Muscle of arm (tissue), 14 donors: ENCODE measurements at places on chromosomes 6 and 20. TPM values are rescaled to one million over a fixed set of nuclear protein-coding genes. Genes with fewer than 3 reads are reported as not detected.

The ERVFRD-1 gene
- 0.16 TPM for polyA plus RNA-seq

DNA sequence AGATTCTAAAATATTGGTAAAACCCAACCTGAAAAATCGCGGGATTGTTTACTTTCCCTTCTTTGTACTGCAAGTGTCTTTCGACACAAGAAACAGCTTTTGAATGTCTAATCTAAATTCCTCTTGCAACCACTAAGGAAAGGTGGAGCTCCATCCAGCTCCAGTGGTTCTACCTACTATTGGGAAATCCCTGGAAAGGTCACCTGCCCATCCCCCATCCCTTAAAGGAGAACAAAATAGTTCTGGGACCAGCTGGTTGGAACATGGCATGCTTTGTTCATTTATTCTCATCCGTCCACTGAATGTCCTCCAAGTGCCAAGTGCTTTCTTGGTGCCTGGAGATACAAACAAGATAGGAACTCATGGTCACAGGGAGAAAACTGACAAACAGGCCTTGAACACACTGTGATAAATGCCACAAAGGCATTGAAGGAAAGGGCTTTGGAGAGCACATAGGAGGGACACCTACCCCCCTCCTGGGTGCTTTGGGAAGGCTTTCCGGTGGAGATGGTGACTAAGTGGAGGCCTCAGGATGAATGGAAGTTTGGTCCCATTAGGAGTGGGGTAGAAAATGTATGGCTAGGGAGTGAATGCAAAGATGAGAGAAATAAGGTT is 2.3 kb upstream of the CITED2 start:
- no peak for DNase-seq

DNA sequence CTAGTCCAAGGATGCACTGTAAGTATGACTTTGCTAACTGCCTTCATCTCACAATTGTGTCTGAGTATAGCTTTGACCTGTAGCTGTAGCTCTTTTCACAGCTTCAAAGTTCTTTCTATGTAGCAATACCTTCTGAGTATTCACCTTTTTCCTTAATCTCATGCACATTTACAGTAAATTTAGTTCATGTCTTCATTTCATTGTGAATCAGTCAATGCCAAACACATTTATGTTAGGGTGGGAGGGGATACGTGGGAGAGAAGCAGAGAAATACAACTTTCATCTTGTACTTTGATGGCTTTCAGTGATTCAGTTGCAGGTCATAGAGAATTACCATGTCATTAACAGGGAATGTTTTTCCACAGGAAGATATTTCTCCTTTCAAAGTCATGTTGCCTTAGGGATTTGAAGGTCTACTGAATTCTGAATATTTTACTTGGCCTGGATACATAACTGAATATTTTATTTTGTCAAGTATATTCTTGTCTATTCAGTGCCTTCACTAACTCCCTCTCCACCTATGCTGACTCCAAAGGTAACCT is 119.2 kb downstream of the TINAG start:
- no peak for DNase-seq

The CST4 gene
- not detected for polyA plus RNA-seq

GRCh38 chr20:19381947-19382346 is 169.5 kb downstream of the SLC24A3 start:
- DNase-seq, result no peak

DNA sequence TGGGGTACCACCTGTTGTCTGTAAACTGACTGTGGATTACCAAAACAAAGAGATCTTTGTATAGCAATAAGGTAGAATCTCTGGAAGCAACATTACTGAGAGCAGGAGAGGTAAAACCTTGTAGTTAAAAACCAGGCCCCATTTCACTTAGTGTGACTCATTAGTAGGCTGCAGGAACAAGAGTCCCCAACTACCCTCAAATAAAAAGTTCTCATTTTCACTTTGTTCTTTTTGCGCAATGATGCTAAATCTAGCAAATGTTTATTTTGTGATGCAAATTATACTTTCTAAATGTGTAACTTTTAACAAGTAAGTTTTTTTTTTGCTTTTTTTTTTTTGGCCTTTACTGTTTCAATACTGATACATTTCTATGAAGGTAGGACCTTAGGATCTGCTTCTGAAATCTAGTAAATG is 67.1 kb downstream of the ESF1 start:
- no peak for DNase-seq

DNA sequence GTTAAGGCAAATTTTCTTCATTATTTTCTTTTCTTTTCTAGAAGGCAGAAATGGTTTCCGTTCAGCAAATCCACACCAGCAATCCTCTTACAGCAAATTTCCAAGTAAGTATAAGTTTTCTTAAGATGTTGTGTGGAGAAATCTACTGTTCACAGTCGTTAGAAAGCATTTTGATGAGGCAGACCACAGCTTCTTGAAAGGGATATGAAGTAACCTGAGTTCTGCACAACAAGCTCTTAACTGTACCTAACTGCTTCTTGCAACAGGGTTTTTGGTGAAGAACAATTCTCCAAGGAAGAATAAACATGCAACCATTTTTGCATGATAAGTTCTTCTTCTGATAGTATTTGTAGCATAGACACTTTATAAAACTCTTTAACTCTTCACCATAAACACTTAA is 45.3 kb upstream of the STXBP5 start:
- no peak for DNase-seq

GRCh38 chr6:124796464-124796970 is 165.7 kb upstream of the RNF217 start:
- no peak for DNase-seq
